K562 (cell line): ENCODE measurements at places on chromosomes 5 and 9. TPM values are rescaled to one million over a fixed set of nuclear protein-coding genes. Genes with fewer than 3 reads are reported as not detected.

The CKMT2 gene
- total RNA-seq, result not detected in 2 replicates

The CRHBP gene
- not detected in 2 replicates for total RNA-seq

The PIP5K1B gene
- total RNA-seq, result 9.6 and 10.4 TPM in 2 replicates

DNA sequence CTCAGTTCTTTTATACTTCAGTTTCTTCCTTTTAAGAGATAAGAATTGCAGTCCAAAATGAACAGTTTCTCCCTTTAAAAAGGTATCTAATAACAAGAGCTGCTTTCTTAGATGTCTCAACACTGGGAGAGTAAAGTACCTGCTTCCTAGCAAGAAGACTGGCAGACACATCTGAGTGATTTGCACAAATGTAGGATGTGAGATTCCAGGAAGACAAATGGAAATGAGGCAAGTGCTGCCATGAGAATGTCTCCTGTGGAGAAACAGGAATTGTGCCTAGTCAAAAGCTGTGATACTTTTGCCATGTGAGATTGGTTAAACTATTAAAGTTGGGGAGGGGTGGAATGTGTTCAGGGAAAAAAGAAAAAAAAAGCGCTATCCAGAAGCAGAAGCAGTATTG, 159.1 kb downstream of the HTR1A start:
- H3K4me3 ChIP-seq, result no peak overlapping the region
- DNase-seq, result no peak
- H3K36me3 ChIP-seq, result no peaks in the 10 kb centered on the region
- no peak overlapping the region for H3K27ac ChIP-seq
- H3K27me3 ChIP-seq, result no peaks in the 10 kb centered on the region
- H3K4me1 ChIP-seq, result no peaks in the 10 kb centered on the region

- peaks cover 18% of the 10 kb centered on the region for H3K4me1 ChIP-seq
- peak overlapping the region; percentile 66 for H3K4me3 ChIP-seq
- peak overlapping the region; percentile 86 for H3K27ac ChIP-seq
- no peaks in the 10 kb centered on the region for H3K27me3 ChIP-seq
- H3K36me3 ChIP-seq, result peaks cover 11% of the 10 kb centered on the region
These were observed 576 bp downstream of the MAP1B start for GRCh38 chr5:72107901-72108201.

- no peak for DNase-seq
- H3K27ac ChIP-seq, result no peak overlapping the region
- H3K27me3 ChIP-seq, result no peaks in the 10 kb centered on the region
- H3K36me3 ChIP-seq, result no peaks in the 10 kb centered on the region
- no peaks in the 10 kb centered on the region; the same call in 1 of the 2 replicates for H3K4me1 ChIP-seq
- no peak overlapping the region for H3K4me3 ChIP-seq
These were observed 5.3 kb downstream of the NR2F1-AS1 start for GRCh38 chr5:93575461-93576414.

DNA sequence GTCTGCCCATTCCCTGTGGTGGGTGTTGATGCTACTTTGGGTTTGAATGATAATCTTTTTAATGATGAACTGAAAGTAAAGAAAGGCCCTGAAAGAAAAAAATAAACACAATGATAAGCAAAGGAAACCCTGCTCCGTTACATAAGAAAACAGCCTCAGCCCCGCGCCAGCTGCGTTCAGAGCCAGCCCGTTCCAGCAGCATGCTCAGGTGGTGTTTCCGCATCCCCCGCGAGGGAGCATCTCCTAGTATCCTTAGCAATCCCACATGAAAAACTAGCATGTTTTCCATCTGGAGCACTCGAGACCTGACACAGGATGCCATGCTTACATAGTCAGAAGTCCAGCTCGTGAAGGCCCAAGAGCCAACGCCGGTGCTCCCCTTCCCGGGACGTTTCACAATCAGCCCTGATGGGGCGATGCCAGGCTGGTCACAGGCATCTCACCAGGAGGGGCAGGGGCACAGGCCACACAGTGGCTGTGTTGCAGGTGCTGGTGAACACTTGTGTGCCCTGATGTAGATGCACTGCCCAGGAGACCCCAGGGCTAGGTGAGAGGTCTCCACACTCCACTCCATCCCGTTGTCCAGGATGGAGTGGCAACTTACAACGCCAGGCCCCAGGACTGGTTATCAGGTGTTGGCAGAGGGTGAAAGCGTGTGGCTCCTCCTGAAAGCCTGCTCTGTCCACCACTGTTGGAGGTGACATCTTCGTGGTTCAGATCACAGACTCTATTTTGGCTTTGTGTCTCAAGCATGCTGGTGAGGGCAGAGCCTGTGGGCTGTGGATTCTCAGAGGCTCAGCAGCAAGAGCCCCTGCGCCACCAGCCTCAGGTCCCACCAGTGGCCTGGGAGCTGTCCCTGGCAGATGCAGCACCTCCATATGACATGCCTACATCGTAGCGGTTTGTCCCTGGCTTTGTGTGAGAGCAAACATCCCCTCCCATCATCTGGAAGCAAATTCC, 246.8 kb upstream of the IRX1 start:
- DNase-seq, result no peak
- H3K4me3 ChIP-seq, result no peak overlapping the region
- no peaks in the 10 kb centered on the region for H3K4me1 ChIP-seq

GRCh38 chr9:17611917-17612316, 33.1 kb downstream of the SH3GL2 start:
- H3K4me1 ChIP-seq, result no peaks in the 10 kb centered on the region
- H3K4me3 ChIP-seq, result no peak overlapping the region
- H3K27me3 ChIP-seq, result no peaks in the 10 kb centered on the region
- H3K36me3 ChIP-seq, result no peaks in the 10 kb centered on the region
- H3K27ac ChIP-seq, result no peak overlapping the region

- no peaks in the 10 kb centered on the region for H3K4me1 ChIP-seq
- no peak overlapping the region for H3K27ac ChIP-seq
- no peaks in the 10 kb centered on the region for H3K36me3 ChIP-seq
- H3K27me3 ChIP-seq, result no peaks in the 10 kb centered on the region
- DNase-seq, result no peak
These were observed 4.3 kb downstream of the SPATA31E1 start for GRCh38 chr9:87886933-87887505.

- no peaks in the 10 kb centered on the region for H3K27me3 ChIP-seq
- H3K27ac ChIP-seq, result peak overlapping the region; percentile 94
- H3K36me3 ChIP-seq, result peaks cover 37% of the 10 kb centered on the region
- H3K4me3 ChIP-seq, result peak overlapping the region; percentile 0; the same call in 1 of the 2 replicates
- peaks cover 44% of the 10 kb centered on the region for H3K4me1 ChIP-seq
These were observed 2.8 kb downstream of the CMBL start for GRCh38 chr5:10304932-10305331.

DNA sequence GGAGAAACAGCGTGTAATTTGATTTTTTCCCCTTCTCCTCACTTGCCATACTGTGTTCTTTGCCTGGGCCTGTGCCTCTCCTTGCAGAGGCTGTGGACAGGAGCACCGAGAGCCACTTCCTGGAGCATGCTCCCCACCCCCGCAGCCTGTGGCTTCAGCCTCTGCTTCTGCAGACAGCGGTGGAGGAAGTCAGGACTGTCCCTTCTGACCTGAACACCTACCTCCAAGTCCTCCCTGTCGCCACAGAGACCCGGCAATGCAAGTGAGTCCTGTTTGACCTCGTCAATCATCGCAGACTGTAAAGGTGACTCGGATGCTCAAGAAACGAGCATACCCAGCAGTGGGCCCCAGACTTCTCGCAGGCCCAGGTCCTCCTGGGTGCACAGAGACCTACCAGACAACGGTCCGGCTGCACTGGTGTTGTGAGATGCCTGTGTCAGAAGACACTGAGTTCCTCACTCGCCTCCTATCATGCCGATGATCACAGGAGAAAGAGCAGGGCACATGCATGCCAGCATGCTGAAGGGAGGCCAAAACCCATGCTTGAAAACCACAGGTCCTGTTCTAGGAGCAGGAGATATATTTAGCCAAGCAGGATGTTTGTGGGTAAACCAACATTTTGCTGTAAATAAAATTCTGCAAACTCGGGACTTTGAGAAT, 198.8 kb downstream of the AUH start:
- DNase-seq, result peak; percentile 43
- peak overlapping the region; percentile 30; the same call in 2 of the 3 replicates for H3K27ac ChIP-seq
- no peak overlapping the region for H3K4me3 ChIP-seq
- H3K4me1 ChIP-seq, result peaks cover 33% of the 10 kb centered on the region
- H3K27me3 ChIP-seq, result no peaks in the 10 kb centered on the region
- no peaks in the 10 kb centered on the region for H3K36me3 ChIP-seq

DNA sequence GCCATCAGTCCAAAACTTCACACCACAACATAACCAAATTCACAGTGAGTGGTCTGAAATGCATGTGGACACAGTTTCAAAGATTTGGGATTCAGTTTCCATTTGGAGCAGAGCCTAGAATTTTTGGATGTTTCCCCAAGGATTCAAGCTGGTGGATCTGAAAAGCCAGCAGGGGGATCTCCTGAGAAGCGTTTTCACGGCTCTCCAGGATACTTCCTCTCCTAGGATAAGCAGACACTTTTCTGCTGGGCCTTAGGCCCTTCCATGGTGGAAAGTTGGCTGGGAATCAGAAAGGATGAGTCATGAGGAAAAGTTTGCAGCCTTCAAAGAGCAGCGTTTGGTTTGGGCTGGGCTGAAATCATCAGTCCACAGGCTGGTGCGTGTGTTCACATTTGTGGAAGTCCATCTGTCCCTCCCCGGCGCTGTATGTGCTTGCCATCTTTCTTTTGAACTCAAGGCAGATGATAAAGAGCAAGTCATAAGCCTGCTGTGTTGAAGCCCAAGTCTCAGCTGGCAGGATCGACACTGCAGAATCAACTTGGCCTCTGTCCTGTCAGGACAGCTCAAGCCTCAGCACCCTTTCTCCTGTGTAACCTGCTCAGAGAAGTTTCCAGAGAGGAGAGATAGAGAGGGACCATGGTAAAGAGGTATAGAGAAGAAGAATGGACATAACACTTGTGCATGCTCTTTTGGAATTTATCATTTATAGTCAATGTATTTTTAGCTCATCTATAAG, 152.6 kb upstream of the MSX2 start:
- DNase-seq, result no peak
- H3K4me1 ChIP-seq, result no peaks in the 10 kb centered on the region
- no peaks in the 10 kb centered on the region; the same call in 2 of the 3 replicates for H3K27me3 ChIP-seq
- no peak overlapping the region for H3K27ac ChIP-seq
- no peak overlapping the region for H3K4me3 ChIP-seq
- no peaks in the 10 kb centered on the region for H3K36me3 ChIP-seq

DNA sequence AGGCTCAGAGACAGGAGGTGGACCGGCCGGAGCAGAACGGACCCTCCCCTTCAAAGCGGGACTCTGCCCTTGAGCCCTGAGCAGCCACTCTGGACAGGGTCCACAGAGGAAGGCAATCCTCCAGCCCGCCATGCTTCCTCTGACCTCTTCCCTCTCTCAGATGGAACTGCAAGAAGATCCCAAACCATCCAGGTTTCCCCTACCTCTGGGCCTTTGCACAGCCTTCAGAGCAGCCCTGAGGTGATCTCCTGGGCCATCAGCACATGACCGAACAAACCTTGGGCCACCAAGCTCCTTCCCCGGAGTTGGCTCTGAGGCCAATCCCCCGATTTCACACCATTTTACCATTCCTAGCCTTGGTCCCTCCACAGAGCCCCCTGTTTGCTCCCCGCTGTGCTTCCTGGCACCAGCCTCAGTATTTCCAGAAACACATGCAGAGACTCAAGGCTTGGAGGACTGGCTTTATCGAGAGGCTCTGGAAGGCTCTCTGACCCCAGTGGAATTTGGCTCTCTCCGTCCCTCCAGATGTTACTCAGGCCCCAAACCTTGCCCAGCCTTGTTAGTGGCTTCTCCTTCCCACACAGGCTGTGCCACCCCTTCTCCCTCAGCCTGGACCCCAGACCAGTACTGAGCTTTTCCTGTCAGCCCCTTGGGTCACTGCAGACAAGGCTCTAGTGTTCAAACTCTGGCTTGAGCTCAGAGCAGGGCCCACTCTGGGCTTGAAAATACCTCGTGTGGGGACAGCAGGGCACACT, 48.6 kb upstream of the KCNMB1 start:
- H3K4me3 ChIP-seq, result no peak overlapping the region
- H3K36me3 ChIP-seq, result no peaks in the 10 kb centered on the region
- no peak for DNase-seq
- peaks cover 24% of the 10 kb centered on the region for H3K27me3 ChIP-seq

DNA sequence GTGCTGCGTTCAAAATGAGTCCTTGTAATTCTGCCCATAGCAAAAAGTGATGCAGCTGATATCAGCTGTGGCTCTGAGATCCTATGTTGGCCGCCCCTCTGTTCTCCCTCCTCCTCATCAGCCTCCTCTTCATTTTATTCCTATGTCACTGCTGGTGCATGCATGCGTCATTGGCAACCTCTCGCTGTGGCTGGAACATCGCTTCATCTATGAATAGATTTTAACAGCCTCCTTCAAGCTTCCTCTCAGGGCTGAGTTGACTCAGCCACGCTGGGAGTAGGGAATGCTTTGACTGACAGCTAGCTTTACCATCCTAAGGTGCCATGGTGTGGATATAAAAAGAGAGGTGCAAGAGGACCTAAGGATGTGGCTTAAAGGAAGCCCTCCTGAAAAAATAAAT, 303.5 kb downstream of the PLK2 start:
- no peak overlapping the region for H3K4me3 ChIP-seq
- DNase-seq, result no peak
- H3K27ac ChIP-seq, result no peak overlapping the region

DNA sequence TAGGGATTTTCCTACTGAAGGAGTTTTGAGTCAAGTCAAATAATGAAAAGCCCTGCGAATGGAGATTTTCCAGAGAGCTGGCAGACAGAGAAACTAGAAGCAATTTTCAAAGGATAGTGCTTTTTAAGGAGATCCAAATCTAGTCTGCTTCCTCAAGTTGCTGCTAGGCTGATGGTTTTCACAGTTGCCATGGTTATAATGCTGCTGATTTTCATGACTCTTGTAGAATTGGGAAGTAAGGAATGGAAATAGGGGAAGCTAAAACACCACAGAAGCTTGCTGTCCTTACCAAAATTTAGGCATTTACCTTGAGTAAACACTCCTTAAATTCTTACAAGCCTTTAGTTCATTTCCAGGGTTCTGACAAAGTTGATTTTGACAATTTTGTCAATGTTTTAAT, 30.1 kb upstream of the HAPLN1 start:
- no peaks in the 10 kb centered on the region for H3K36me3 ChIP-seq
- H3K4me3 ChIP-seq, result no peak overlapping the region
- H3K27ac ChIP-seq, result no peak overlapping the region
- DNase-seq, result no peak
- no peaks in the 10 kb centered on the region for H3K27me3 ChIP-seq
- no peaks in the 10 kb centered on the region for H3K4me1 ChIP-seq

- no peaks in the 10 kb centered on the region for H3K4me1 ChIP-seq
- no peaks in the 10 kb centered on the region for H3K36me3 ChIP-seq
- peak; percentile 47 for DNase-seq
- no peak overlapping the region for H3K4me3 ChIP-seq
These were observed 244.7 kb downstream of the PIK3R1 start for GRCh38 chr5:68460147-68460798.

- H3K27me3 ChIP-seq, result no peaks in the 10 kb centered on the region
- H3K4me1 ChIP-seq, result no peaks in the 10 kb centered on the region
- no peak for DNase-seq
- H3K27ac ChIP-seq, result no peak overlapping the region
These were observed 231.9 kb downstream of the DMAC1 start for GRCh38 chr9:7567687-7568086.
